Muscle of arm (tissue), 14 donors: ENCODE measurements at places on chromosomes 12 and 14. TPM values are rescaled to one million over a fixed set of nuclear protein-coding genes. Genes with fewer than 3 reads are reported as not detected.

NPAS3 gene
- polyA plus RNA-seq = 6.8 TPM

SLC16A7 gene
- 7.2 TPM for polyA plus RNA-seq

TGFB3 gene
- polyA plus RNA-seq = 94.3 TPM

EPYC gene
- polyA plus RNA-seq = not detected

MUCL1 gene
- polyA plus RNA-seq = not detected

WNT1 gene
- polyA plus RNA-seq = not detected

RBP5 gene
- not detected for polyA plus RNA-seq

CCER1 gene
- polyA plus RNA-seq = not detected

KRT77 gene
- polyA plus RNA-seq = 4.6 TPM

ST8SIA1 gene
- polyA plus RNA-seq = not detected

DPF3 gene
- polyA plus RNA-seq = 5.1 TPM

GUCY2C gene
- 0.46 TPM for polyA plus RNA-seq
